ENCODE measurements at places on chromosomes 4 and X.

GRCh38 chr4:99991741-99992140 is 41.7 kb upstream of the H2AZ1 start:
- no peak for DNase-seq

DNA sequence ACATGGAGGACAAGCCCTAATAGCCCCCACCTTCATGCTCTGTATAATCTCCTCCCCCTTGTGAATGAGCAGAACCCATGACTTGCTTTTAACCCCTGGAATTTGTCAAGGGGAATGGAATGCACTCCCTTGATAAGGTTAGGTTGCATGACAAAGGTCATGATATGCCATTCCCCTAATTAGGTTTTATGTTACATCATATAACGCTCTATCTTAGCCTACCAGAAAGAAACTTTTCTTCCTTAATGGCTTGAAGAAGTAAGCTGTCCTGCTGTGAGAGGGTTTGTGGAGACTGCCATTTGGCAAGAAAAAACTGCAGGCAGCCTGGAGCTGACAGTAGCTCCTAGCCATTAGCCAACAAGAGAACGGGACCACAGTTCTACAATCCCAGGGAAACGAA is 399.8 kb upstream of the MAD2L1 start:
- DNase-seq = no peak

DNA sequence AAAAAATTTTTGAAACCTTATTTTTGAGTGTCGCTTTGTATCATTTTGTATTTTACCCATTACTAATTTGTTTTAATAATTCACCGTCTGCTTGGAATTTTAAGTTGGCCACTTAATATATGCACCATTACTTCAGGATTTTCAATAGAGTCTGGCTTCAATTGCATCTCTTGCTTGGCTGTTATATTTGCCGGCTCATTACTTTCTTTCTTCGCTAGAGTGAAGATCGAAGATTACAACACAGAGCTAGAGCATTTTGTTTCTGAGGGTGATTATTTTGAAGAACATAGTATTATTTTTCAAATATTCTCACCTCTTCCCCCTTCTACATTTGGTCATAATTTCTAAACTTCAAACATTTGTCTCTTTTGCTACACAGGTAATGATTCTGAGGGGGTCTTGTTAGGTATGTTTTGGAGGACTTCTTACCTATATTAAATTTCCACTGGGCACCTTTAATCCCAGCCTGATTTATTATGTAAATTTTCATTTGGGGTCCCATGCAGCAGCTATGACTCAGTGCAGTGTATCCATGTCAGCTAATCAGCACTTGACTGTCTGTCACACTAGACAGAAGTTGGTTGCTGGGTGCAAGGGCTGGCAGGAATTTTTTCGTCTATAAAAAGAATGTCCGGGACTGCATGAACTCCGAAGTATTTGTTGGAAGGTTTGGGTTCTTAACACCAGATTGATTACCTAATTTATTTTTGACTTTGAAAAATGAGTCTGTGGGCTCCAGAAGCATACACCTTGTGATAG is 18.6 kb downstream of the TBC1D1 start:
- DNase-seq = no peak

DNA sequence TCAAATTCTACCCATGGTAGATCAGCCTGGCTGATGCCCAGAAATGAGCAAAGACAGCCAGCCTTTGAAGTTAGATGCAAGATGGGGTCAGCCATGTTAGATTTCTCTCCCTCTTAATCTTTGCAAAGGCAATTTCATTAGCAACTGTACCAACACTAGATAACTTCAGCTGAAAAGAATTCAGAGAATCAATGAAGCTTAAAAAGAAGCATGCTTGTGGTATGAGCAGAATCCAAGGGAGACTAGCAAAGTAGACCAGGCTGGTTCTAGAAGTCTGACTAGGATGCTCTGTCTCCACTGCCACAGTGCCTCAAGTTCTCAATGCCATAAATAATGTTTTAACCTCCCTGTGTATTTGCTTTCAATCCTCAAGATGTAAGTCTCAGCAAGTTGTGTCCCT is 247.3 kb downstream of the SLC7A11 start:
- DNase-seq = no peak

DNA sequence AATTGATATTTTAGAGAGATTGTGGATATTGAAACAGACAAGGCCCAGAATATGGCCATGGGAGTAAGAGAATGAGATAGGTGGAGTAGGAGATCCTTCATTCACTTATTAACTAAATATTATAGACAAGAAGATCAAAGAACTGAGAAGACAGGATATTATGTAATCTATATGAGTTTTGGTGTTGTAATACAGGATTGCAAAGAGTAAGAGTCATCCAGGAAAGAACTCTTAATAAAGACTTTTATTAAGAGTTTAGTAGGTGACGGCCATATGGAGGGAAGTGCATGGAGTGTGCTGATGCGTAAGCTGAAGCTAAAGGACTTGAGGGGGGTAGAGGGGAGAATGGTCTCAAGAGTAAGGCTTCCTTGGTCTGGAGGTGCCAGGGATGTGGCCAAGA is 153.7 kb downstream of the VEGFC start:
- DNase-seq = no peak

GRCh38 chrX:40145001-40145922 is 47.5 kb upstream of the BCOR start:
- DNase-seq = no peak

DNA sequence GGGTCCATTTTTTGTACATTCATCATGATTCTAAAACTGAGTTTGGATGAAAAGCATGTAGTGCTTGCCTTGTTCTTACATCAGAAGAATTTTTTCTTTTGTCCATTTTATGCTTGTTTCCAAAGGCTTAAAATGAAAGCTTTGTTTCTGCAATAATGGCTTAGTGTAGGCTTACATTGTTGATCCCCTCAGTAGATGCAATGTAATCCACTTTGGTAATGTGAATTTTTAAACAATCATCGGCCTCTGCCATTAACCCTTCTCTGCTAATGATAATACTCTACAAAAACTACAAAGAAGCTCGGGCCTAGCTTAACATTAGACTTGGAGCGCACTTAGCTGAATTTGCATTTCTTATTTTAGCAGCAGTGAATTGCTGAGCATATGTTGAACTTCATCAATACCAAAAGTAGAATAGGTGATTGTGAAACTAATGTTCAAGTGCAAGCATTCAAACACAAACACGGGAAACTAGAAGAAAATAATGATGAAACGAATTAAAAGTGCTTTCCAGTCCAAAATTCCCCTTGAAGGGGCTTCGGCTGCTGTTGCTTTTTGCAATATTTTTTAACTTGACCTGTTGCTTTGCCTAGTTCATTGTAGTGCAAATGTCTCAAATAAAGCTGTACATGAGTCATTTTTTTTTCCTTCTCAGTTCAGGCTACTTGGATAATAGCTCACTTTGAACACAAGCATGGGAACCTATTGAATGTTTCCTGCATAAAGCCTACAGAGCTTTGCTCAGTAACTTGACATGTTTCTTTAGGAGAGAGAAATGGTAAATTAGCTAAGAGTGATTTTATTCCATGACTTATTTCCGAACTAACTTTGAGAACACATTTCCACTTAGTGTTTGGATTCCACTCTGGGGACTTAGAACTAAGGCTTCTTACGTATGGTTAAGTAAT is 66.5 kb downstream of the SLIT2 start:
- DNase-seq = no peak

Data from T-helper 17 cell (primary cell).